NCI-H82 (cell line): ENCODE measurements at places on chromosomes 3 and 15.

GRCh38 chr3:37150621-37151020 lies 23.8 kb downstream of the LRRFIP2 start:
- DNase-seq, result no peak

GRCh38 chr3:37992271-37993066 lies 1.9 kb downstream of the VILL start:
- DNase-seq, result no peak

DNA sequence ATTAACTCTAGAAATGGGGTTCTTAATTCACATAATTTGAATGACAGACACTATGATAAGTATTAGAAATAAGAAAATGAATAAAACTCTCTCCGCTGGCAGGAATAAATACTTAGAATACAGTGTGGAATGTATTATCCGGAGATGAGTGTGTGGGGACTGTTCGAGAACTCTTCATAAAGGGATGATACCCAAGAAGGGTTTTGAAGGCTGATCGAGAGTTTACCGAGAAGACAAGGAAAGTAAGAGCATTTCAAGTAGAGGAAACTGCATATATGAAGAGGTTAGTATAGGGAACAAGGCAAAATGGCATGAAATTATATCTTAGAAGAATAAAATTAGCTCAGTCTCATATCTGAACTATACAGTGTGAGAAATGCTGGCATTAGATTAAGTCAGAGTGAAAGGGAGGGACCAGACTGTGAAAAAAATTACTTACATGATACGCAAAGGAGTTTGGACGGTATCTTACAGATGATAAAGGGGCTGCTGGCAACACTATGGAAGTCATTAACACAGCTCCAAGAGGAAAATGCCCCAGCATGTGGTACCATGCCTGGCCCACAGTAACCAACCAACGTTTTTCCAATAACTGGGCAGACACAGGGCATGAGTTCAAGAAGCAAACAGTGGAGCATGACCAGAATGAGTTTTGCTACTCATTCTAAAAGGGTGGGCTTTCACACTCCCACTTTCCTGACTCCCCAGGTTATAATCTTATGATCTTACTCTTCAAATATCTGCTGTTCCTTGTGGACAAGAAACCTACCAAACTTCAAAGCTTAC lies 6.5 kb downstream of the DCBLD2 start:
- no peak for DNase-seq

- no peak for DNase-seq
These were observed 6.5 kb downstream of the GCSAM start for GRCh38 chr3:112126511-112126911.

DNA sequence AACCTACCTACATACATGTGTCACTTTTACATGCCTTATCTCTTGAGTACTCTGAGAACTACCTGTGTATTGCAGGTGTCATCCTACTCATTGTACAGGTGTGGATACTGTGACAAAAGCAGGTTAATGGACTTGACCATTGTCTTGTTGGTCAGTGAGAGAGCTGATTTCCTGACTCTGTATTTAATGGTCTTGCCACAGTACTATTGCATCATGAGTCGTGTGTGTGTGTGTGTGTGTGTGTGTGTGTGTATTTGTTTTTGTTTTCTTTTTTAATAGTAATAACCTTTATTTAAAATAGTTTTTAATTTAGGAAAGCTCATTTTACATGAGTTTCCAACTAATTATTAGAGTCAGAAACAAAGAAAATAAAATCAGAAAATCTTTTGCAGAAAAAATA lies 7.7 kb downstream of the SELENOT start:
- no peak for DNase-seq

GRCh38 chr3:165502707-165503106 lies 306.5 kb upstream of the SLITRK3 start:
- peak; percentile 98 for DNase-seq

GRCh38 chr3:10404876-10405275 lies 84.0 kb upstream of the SEC13 start:
- DNase-seq, result no peak

DNA sequence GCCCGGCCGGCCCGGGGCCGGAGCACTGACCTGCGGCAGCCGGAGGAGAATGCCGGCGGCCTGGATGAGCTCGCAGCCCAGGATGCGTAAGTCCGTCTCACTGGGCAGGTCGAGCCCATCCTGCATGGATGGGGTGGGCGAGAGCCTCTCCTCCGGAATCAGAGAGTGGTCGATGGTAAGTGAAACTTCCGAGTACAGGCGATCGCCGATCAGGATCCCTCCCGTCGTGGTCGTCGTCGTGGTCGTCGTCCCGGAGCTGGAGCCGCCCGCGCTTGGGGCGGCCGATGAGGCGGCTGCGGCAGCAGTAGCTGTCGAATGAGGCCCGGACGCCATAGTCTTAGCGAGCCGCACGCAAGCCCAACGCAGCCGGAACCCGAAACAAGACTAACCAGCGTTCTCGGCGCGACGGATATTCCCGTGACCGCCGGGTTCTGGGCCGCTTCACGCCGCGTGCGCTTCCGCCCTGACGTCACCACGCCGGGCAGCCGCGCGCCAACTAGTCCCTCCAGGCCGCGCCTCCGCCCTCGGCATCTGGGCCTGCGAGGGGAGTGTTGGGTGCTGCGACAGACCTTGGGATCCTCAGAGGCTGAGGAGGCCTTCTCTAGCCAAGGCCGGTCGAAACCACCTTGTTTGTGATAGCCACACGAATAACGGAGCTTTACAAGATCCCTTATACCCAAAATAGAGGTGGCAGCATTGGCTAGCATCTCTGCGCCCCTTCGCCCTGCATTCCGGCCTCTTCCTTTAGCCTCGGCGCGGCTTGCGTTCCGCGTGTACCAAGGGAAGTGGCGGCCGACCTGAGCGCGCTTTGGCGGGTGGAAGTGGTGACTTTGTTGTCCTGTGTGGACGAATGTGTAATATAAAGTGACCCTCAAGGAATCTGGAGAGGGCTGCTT lies at the start of gene CCNL1:
Gene CCNL1, minus strand, starts transcription at position 386 of the 896 bp plus-strand sequence. Its CDS starts 53 bp downstream, at position 333.
- peak; percentile 98 for DNase-seq

GRCh38 chr3:53426918-53427317 lies 67.5 kb upstream of the CACNA1D start:
- no peak for DNase-seq

DNA sequence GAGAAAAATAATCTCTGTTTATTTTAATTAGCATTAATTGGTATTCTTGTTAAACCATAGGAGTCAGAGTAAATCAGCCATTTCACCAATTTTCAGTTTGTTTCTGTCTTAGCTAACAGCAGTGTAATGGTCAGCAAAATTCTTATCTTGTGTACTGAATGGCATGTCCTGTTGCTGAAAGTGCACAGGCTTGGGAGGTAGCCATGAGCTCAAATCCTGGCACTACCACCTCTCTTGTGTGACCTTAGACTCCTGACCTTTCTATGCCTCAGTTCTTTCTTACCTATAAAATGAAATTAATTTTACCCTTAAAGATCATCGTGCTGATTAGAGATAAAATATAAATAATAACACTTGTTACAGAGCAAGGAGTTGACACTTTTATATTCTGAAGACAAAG lies 35.8 kb downstream of the MLH1 start:
- DNase-seq, result no peak

DNA sequence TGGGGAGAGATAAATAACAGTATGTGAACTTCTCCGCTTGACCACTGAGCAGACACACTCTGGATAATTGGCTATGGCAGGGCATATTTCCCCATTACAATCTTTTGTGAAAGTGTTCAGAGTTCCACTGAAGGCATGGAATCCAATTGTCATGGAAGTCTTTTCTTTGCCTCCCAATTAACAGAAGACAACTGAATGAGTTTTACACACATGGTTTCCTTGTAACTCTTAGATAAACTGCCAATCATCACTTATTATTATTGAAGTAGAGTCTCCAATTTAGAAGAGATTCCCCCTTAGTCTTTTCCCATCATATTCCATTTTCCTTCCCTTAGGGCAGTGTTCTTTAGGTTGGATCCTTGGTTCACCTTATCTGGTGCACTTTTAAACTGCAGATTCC lies 308.3 kb downstream of the NR2F2 start:
- DNase-seq, result no peak

DNA sequence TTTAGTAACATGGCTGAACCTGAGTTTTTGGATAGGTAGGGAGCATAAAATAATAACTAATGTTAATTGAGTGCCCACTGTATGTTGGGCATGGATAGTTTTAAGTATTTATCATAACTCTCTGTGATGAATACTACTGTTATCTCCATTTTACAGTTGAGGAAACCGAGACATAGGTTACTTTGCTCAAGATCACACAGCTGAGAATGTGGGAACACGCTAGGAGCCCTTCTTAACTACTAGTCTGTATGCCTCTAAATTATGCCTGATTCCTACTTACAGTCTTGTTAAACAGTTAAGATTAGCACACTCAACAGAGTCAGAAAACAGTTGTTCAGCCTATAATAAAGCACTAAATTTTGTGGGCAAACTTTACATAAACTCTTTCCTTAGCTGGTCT lies 2.0 kb upstream of the SIAH2 start:
- DNase-seq, result no peak

- DNase-seq, result no peak
These were observed 9.8 kb downstream of the HOMER2 start for GRCh38 chr15:82942691-82943090.

GRCh38 chr3:100057716-100058575 lies 56.4 kb downstream of the FILIP1L start:
- no peak for DNase-seq

DNA sequence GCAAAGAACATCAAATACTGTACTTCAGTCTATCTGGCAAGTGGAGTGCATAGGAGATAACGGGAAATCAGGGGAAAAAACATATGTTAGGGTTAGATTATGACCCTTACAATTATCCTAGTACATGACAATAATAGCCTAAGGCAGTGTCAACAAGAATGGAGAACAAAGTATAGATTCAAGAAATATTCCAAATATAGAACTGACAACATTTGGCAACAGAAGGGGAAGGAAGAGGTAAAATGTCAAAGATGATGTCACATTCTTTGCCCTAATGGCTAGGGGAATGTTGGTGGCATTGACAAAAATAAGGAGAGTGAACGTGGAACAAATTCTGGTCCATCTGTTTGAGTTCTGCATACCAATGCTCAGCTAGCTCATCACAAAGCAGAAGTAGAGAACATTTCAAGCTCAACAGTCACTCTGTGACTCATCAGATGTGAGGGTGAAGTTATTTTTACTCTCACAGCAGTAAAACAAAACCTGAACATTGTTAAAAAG lies 15.5 kb upstream of the ATP8B4 start:
- DNase-seq, result no peak

DNA sequence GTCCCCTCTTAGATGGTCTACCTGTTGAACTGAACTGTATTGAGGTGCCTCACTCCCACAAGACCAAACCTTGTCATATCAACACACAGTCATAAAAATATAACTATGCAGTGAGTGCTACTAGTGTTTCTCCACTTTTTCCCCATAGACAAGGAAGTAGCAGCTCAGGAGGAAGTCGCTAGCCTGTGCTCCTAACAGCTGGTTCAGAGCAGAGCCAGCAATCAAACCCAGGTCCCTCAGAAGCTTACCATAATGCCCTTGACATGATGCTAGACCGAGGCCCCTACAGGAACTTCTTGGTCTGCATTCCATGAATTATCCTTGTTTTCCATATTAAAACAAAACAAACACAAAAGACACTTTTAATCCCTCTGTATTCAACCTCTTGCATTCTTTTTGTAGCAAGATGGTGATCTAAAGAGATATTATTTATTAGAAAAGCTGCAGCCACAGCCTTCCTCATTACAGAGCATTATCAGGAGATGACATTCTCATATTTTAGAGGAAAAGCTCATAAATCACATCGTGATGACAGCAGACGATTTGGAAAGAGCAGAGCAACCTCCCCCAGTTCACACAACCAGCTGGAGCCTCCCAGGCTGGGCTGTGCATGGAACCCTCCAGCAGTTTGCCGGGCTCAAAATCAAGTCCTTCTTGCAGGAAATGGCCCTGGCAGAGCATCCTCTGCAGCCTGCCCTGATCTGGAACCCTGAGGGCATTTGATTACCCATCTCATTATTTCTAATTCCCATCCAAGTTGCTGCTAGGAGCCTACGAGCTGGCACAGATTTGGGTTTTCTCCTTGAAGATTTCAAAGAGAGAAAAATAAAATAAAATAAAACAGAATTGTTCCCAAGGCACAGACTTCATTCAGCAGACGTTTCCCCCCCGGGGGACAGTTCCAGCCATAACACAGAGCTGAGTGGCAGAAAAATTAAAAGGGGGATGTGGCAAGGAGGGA lies 118.8 kb downstream of the SRGAP3 start:
- DNase-seq, result no peak

- DNase-seq, result peak; percentile 16
These were observed 43.0 kb downstream of the ZBTB38 start for GRCh38 chr3:141411251-141411771.

DNA sequence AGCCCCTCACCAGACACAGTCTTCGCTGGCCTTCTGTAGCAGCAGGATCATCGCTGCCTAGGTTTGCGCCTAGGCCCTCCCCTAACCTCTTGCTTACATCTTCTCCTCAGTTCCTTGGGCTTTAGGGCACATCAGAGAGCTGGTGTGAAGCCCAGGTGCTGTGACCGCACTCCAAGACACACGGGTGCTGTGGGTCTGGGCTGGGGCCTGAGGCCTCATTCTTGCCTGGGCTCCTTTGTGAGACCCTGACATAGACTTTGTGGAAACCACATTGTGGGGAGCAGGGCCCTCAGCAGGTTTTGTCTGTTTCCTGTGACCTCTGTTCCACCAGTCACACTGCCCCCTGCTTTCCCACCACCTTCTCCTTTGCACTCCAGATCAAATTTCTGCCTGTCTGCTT lies 8.0 kb downstream of the AMIGO3 start:
- DNase-seq, result no peak

GRCh38 chr15:64934023-64934422 lies 22.3 kb downstream of the ANKDD1A start:
- peak; percentile 43 for DNase-seq

GRCh38 chr3:30161375-30161774 lies 445.0 kb upstream of the TGFBR2 start:
- no peak for DNase-seq

GRCh38 chr15:52496776-52497470 lies 31.8 kb downstream of the MYO5A start:
- DNase-seq, result no peak

GRCh38 chr15:45179221-45179985 lies 8.4 kb downstream of the SHF start:
- DNase-seq, result peak; percentile 35

DNA sequence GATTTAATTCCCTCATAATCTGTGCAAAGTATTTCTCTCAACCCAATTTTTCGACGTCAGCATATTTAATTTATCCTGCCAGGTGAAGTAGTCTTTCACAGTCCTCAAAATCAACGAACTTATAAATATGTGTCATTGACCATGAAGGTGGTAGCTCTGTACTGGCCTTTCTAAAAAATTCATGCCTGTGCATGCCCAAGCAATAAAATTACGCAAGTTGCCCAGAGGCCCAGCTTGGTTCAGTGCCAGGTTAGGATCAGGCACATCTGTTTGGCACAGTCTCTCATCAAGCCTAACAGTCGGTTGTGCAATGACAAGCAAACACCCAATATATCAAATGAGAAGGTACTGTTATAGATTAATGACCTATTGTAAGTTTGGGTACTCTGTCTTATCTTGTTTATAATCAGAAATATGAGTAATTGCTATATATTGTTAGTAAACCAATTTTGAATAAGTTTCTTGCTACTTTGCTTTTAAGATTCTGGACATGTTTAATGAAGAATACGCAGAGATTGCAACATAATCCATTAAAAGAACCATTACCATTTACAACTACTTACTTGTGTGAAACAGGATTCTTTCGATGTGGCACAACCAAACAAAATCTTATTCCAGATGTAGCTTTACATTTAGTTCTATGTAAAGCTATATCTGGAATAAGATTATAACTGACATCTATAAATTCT lies 159.0 kb upstream of the IL12A start:
- peak; percentile 14 for DNase-seq
